Tibial artery (tissue), 4 donors: ENCODE measurements at places on chromosomes 3 and 15.

GRCh38 chr3:144403040-144403457 is 431.4 kb downstream of the DIPK2A start:
- no peak for DNase-seq

DNA sequence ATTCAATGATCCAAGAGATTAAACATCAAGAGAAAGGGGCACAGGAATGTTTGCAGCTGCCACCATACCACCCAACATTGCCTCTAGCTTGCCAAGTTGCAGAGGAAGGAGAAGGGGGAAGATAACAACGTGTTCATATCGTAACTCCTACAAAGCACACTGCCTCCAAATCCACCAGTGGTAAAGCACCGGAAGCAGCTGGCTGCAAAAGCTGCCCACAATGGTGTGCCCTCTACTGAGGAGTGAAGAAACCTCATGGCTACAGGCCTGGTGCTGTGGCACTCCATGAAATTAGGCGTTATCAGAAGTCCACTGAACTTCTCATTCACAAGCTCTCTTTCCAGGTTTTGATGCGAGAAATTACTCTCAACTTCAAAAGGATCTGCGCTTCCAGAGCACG is 263.9 kb upstream of the STT3B start:
- no peak for DNase-seq

GRCh38 chr15:74211656-74212055 is 9.1 kb upstream of the STRA6 start:
- no peak for DNase-seq

DNA sequence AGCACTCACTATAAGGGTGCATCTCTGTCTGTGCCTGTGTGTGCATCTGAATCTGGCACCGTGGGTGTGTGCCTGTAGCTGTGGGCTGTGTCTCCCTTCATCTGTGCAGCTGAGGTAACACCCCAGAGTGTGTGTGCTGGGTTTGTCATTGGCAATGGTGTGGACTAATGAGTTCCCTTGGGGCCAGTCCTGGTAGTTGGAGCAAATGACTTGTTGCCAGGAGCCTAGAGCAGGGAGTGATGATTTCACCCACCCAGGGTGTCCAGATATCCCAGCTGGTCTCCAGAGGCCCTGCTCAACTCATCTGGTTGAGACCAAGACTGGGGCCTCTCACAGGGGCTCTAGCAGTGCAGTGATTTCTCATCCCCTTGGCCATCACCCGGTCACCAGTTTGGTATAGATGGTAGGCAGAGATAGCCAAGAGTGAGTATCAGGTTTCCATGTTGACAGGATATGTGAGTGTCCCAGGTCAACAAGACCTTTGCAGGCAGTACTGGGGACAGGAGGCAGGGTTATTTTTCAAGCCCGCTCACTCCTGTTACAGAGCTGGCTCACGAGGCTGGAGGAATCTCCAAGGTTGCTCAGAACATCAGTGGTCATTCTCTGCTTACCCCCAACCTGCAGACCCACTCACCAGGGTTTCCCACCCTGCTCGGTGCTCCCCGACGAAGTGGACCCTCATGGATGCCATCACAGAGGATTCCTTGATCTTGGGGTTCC is 4.1 kb upstream of the HDAC11 start:
- no peak for DNase-seq

DNA sequence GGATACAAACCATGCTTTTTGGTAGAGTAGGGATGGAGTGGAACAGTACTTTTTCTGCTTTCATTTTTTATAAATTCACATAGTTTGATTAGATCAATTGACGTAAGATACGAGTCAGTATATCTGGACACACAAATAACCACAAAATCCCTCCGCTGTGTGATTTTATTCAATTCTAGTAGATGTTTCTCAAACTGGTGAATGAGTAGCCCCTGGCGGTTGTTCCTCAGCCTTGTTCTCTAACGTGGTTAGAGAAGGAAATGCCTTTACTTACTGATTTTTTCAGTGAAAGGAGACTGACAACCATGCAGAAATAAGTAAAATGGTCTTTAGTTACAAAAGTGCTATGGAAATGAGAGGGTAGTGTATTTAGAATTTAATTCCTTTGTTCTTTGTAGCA is 161.0 kb downstream of the TCF12 start:
- DNase-seq = no peak

DNA sequence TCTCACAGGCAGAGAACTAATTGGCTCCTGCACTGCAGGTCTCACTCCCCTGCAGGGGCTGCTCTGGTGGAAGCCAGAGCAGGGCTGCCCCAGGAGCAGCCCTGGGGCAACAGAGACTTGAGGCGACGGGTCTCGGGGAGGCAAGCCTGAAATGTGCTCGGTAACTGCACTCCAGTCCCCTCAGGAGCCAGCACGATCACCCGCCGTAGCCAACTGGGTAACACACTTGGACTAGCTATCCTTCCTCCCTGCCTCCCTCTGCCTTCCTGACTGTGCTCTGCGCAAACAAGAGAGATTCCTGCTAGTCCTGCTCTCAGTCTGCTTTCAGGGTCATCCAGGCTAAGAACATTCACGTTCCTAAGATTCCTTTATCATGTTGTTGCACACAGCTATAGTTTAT is 140.7 kb upstream of the NSMCE3 start:
- no peak for DNase-seq

GRCh38 chr3:156511987-156512677 is 42.8 kb downstream of the SSR3 start:
- no peak for DNase-seq

DNA sequence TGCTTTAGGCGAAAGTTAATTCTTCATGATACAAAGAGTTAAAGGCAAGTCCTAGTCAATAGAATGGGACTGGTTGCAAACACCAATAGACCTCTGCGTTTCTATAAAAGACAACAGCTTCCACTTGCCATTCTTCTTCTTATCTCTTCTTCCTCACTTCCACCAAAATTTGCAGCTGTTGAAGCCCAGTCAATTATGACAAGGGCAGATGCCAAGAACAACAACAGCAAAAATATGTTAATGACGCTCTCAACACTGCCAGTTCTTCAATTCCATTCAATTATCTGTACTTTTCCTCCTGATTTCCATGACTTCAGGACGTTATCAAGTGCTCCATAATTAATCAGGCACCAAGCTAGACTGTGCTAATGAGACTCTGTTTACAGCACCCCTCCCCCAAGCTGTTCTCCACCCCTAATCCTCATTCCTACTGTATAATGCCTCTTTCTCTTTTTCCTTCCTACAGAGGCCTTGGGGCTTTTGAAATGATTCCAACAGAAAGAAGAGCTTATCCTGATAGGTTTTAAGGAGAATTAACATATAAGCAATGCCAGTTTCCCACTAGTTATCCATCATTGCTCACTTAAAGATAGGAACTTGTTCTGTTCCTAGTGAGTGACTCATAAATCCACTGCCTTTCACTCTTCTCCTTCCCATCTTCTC is 1160.5 kb downstream of the IGSF11 start:
- DNase-seq = no peak

DNA sequence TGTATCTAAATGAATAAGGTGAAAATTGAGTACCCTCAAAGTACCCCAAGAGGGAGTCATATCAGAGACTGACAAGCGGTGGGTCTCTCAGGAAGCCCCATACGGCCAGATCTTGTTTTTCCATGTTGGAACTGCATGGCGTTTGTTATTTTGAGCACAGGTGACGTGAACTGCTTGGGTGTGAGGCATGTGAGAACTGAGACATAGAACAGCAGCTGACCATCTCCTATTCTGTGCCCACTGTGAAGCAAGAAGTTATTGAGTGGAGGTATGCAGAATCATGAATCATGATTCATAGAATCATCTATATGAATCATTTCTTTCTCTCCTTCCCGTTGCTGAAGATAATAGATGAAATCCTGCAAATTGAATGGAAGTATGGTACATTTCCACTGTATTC is 4.6 kb downstream of the VPS8 start:
- no peak for DNase-seq

DNA sequence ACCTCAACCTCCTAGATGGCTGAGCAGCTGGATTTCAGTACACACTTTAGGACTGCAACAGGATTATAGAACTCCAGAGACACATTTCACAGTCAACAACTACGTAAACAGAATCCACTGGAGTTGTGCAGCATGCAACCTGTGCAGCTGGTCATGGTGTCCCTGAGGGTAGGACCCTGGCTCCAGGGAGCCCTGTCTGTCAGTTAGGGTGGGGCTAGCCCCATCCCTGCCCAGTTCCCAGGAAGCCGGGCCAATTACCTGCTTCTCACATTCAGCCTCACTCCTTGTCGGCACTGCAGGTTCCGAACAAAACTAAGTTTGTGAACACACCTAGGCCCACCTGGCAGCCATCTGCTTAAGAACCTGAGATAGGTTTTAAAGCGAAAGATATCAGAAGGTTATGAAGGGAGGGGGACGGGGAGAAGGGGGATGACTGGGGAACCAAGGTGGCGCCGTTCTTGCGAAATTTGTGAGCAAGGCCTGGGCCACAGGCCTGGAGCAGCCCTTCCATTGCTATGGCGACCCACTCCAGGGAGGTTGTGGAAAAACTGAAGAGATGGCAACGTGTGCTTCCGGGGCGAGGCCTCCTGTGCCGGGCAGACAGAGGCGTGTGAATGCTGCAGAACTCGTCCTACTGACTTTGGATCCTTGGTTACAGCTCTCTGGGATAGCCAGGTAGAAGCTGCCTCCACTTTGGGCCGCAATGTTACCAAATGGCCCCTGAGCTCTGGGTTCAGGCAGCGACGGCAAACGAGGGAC is 25.3 kb downstream of the ACSBG1 start:
- no peak for DNase-seq

GRCh38 chr15:36903922-36904556 is 196.3 kb downstream of the MEIS2 start:
- no peak for DNase-seq

- DNase-seq = no peak
Observed at GRCh38 chr3:108447096-108447847, 63.1 kb downstream of the MYH15 start.

DNA sequence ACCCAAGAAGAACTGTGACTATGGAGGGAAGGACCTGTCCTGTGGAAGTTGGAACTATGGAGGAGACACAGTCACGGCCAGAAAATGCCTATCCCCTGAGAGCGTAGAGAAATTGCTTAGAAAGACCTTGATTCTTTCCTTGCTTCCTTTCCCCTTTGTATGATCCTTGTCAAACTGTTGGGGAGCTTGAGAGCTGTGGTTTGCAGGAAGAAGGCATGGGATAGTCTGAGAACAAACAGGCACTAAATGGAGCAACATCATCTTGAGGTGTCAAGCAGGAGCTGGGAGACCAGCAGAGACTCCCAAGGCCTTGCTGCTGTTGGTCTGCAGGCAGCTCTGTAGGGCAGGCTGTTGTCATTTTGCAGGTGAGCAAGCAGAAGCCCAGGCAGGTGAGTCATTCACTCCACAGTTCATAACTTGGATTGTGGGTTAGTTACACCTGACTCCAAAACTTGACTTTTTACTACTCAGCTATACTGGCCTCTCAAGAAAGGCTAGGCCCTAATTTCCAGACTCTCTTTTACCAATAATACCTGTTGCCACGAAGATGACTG is 298.9 kb downstream of the LRTM1 start:
- DNase-seq = no peak

- no peak for DNase-seq
Observed at GRCh38 chr3:157103280-157103679, 56.7 kb downstream of the CCNL1 start.

DNA sequence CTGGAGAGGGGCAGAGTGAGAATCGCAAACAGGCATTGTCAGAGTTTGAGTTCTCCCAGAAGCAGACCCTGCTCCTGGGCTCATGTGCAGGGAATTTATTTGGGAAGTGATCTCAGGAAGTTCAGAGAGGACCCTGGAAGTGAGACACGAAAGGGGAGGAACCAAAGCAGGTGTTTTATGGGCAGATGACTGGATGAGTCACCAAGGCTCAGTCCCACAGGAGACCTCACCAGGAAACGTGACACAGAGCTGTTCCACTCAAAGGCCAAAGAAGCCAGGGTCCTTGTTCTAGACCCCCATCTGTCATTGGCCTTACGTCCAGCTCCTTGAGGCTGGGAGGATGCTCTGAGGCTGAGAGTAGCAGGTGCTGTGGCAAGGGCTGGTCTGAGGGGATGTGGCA is 43.4 kb upstream of the SEC22A start:
- DNase-seq = no peak

DNA sequence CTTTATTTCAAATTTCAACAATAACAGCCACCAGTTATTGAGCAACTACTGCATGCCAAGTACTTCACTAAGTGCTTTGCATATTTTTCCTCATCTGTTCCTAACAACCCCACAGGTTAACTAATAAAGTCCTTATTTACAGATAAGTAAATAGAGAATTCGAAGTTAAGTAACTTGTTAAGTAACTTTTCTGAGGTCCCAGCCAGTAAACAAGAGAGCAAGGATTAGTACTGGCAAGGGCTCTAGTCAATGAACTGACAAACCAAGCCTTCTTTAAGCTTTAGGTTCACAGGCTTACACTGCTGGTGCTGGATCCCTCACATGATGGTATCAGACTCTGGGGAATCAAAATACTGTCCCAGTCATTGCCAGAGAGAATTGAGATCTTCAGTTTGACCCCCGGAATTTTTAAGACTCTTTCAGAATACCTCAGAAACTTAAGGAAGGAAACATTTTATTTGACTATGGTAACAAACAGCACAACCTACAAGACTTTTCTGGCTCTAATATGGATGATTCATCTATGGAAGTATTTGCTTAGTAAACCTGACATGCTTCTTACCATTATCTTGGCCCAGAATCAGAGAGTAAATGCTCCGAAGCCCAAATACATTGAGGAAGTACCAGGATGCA is 16.5 kb downstream of the EMC3 start:
- DNase-seq = no peak

DNA sequence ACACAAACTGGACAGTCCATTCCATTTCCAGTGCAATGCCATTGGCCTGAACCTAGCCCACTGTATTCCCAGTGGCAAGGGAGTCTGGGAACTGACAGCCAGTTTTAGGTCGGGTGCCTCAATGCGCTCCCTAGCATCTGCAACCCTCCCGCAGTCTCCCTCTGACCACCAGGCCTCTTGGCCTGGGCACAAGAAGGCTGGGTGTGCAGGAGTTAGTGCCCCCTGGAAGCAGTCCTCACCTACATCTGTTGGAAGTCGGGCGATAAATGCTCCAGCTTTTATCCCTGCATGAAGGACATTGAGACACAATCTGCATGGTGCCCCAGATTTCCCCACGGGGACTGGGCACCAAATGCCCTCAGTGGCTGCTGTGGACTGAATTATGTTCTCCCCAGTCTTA is 12.7 kb downstream of the C3orf22 start:
- DNase-seq = peak; percentile 21

GRCh38 chr15:32918547-32918946 is 200.7 kb downstream of the GREM1 start:
- no peak for DNase-seq

GRCh38 chr15:41499109-41499851 is 5.6 kb downstream of the ITPKA start:
- no peak for DNase-seq

DNA sequence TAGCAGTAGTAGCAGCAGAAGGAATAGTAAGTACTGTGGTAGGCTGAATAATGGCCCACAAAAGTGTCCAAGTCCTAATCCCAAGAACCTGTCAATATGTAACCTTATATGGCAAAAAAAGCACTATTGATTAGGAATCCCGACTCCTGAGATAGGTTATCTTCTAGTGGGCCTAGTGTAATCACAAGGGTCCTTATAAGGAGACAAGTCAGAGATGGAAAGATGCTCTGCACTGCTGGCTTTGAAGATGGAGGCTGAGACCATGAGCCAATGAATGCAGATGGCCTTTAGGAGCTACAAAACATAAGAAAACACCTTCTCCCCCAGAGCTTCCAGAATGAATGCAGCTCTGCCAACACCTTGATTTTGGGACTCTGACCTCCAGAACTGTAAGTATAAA is 36.0 kb downstream of the TIPARP start:
- no peak for DNase-seq
